ENCODE measurements at places on chromosomes 6 and 20. TPM values are rescaled to one million over a fixed set of nuclear protein-coding genes. Genes with fewer than 3 reads are reported as not detected.

- H3K4me3 ChIP-seq = no peak overlapping the region
- no peak overlapping the region for H3K27ac ChIP-seq
- H3K27me3 ChIP-seq = no peaks in the 10 kb centered on the region
- H3K36me3 ChIP-seq = no peaks in the 10 kb centered on the region
These were observed 4.5 kb downstream of the FLRT3 start for GRCh38 chr20:14332866-14333265.

DNA sequence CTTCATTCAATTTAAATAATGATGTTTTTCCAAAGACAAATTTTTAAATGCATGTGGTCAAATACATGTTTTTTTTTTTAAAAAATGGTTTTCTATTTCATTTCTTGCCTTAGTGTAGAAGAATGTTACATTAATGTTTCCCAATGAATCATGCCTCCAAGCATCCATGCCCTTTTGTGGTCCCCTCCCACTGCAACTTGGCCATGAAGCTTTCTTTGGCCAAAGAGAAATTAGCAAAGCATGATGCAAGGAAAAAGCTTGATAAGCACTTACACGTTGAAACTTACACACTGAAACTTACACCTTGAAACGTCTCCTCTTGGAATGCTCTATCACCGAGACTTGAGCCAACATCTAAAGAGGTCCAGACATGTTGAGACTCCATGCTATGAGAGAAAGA is 93.0 kb upstream of the ELOVL5 start:
- H3K36me3 ChIP-seq = no peaks in the 10 kb centered on the region
- no peaks in the 10 kb centered on the region for H3K27me3 ChIP-seq
- no peak overlapping the region for H3K27ac ChIP-seq
- DNase-seq = no peak
- H3K4me3 ChIP-seq = no peak overlapping the region

GRCh38 chr20:62120990-62121775 is 1.1 kb upstream of the LSM14B start:
- peak overlapping the region; percentile 64 for H3K4me3 ChIP-seq
- H3K27ac ChIP-seq = peak overlapping the region; percentile 95
- H3K4me1 ChIP-seq = peaks cover 13% of the 10 kb centered on the region

DNA sequence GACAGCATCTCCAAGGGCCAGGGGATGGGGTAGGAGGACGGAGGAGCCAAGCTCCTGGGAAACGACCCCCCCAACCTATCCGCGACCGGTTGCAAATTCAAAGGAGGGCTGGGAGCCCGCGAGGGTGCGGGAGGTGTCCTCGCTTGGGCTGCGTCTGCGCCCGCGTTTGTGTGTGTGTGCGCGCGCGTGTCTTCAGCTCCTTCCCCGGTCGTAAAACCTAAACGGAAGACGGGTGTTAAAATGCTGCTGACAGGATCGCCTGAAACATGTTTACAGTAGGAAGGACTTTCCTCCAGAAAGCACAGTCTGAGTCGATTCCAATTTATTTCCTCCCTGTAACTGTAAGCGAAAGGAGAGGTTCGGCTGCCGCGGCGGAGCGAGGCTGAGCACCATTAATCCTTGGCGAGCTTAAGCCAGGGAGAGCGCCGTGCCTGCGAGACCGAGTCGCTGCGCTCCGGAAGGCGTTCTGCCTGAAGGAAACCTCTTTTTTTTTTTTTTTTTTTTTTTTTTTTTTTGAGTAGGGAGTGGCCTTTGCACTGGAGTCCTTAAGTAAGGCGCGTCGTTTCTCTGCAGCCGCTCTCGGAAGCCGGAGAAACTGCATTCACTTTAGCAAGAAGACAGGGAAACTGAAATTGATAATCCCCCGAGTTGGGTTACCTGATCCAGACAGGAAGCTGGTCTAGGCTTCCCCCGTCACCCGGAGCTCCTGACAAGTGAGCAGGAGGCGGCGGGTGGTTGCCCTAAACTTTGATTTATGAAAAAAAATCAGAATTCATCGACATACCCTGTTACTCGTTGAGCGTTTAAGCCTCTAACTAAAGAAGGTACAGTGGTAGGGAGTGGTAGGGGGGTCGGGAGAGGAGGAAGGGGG is 4.8 kb upstream of the SOX4 start:
- H3K4me3 ChIP-seq = peak overlapping the region; percentile 81
- no peaks in the 10 kb centered on the region for H3K36me3 ChIP-seq
- H3K27ac ChIP-seq = peak overlapping the region; percentile 79
- H3K27me3 ChIP-seq = no peaks in the 10 kb centered on the region
- H3K4me1 ChIP-seq = peaks cover 36% of the 10 kb centered on the region

DNA sequence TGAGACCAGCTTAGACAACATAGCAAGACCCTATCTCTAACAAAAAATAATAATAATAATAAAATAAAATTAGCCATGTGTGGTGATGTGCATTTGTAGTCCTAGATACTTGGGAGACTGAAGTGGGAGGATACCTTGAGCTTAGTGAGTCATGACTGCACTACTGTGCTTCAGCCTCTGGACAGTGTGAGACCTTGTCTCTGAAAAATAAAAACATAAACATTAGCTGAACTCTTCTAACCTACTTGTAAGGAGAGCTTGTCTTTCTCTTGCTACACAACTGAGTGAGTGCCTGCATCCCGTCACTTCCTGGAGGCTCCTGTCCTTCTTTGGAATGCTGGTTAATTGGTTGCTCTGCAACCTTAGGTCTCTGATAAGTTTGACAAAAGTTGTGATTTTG is 5.1 kb upstream of the DBNDD2 start:
- peaks cover 7% of the 10 kb centered on the region for H3K4me1 ChIP-seq
- H3K36me3 ChIP-seq = no peaks in the 10 kb centered on the region
- no peak for DNase-seq
- H3K27me3 ChIP-seq = no peaks in the 10 kb centered on the region
- H3K4me3 ChIP-seq = no peak overlapping the region

DNA sequence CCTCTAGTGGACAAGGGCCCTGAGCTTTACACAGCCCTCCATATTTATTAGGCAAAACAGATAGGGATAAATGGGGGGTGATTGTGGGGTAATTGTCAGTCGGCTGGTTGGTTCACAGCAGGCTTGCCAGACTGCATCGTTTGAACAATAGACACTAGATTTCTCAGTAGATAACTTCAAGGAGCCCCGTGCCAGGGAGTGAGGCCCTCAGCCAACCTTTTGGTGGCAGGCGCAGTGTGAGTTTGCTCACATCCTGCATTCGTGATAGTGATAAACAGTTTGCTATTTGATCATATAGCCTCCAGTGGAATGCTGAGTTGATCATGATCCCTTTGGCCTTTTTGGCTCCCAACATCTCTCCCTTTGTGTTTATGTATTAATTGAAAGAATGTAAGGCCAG is 3.6 kb upstream of the ABHD12 start:
- no peak overlapping the region for H3K4me3 ChIP-seq
- H3K27ac ChIP-seq = no peak overlapping the region
- H3K27me3 ChIP-seq = no peaks in the 10 kb centered on the region
- no peaks in the 10 kb centered on the region for H3K4me1 ChIP-seq
- H3K36me3 ChIP-seq = no peaks in the 10 kb centered on the region
- DNase-seq = no peak

DNA sequence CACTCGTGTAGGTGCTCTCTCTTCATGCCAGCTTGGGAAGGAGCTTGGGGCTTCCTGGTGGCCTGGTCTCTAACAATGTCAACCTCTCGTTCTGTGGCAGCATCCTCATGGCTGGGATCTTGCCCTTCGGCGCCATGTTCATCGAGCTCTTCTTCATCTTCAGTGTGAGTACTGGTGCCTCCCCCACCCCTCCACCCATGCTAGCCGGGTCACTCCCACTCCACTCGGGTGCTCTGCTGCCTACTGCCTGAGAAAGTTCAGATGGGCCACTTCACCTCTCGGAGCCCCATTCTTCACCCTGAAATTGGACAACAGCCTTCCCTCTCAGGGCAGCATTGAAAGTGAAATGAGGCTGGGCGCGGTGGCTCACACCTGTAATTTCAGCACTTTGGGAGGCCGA is 48.8 kb downstream of the TM9SF4 start:
- H3K27me3 ChIP-seq = no peaks in the 10 kb centered on the region
- peaks cover 96% of the 10 kb centered on the region for H3K36me3 ChIP-seq
- H3K4me3 ChIP-seq = no peak overlapping the region

Gene POU5F1
- 4.1 TPM for total RNA-seq

Gene SLC24A3
- total RNA-seq = 6.4 TPM

Gene GTSF1L
- total RNA-seq = not detected

Measured in esophagus squamous epithelium (tissue), 5 donors.